Posterior cingulate gyrus (tissue), 11 donors: ENCODE measurements at places on chromosomes 13 and 19.
A peak's percentile ranks its signal among the peaks of the same experiment; 100 is the strongest.

GRCh38 chr19:52789440-52789839 is 2.8 kb upstream of the ZNF600 start:
- no peak for DNase-seq

DNA sequence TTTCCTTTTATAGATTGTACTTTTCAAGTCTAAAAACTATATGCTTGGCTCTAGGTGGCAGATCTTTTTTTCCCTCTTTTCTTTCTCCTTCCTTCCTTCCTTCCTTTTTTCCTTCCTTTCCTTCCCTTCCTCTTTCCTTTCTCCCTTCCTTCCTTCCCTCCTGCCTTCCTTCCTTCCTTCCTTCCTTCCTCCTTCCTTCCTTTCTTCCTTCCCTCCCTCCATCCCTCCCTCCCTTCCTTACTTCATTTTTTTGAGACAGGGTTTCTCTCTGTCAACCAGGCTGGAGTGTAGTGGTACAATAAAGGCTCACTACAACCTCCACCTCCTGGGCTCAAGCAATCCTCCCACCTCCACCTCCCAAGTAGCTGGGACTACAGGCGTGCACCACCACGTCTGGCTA is 48.1 kb downstream of the F2RL3 start:
- no peak for DNase-seq

DNA sequence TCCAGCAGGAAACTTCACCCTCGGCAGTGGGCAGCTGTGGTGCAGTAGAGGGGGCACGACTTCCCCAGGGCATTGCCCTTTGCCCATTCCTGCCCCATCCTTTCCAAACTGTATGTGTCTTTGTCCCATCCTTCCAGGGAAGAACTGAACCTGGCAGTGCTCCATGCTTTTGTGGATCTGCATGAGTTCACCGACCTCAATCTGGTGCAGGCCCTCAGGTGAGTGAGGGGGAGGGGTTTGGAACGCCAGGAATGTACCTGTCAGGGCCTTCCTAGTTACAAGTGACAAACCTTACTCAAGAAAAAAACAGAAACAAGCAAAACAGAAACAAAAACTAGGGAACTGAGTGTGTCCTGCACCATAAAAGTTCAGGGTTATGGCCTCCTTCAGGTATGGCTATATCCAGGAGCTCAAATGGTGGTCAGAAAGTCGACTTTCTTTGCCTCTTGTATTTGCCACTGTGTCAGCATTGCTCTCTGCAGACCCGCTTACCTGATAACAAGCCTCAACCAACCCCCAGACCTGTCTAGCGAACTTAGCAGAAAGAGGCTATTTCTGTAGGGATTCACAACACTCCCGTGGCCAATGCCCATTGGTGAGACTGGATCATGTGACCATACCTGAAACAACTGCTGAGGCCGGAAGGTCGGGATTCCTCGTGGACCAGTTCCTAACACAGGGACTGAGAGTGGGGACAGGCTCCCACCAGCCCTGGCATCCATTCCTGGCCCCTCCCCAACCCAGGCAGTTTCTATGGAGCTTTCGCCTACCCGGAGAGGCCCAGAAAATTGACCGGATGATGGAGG is 4.2 kb downstream of the CYTH2 start:
- no peak for DNase-seq

GRCh38 chr19:43789029-43789428 is 8.3 kb upstream of the KCNN4 start:
- DNase-seq: no peak

DNA sequence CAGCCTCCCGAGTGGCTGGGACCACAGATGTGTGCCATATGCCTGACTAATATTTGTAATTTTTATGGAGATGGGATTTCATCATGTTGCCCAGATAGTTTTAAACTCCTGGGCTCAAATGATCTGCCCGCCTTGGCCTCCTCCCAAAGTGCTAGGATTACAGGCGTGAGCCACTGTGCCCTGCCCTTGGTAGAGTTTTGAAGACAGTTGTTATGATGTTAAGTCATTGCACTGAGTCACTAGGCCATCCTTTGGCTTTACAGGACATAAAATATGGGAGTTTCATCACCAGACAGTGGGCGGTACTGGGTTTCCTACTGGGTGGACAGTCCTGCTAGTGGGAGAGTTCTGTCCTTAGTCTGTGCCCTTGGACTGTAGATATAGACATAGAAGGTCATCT is 282.5 kb downstream of the ATP8A2 start:
- DNase-seq: no peak

DNA sequence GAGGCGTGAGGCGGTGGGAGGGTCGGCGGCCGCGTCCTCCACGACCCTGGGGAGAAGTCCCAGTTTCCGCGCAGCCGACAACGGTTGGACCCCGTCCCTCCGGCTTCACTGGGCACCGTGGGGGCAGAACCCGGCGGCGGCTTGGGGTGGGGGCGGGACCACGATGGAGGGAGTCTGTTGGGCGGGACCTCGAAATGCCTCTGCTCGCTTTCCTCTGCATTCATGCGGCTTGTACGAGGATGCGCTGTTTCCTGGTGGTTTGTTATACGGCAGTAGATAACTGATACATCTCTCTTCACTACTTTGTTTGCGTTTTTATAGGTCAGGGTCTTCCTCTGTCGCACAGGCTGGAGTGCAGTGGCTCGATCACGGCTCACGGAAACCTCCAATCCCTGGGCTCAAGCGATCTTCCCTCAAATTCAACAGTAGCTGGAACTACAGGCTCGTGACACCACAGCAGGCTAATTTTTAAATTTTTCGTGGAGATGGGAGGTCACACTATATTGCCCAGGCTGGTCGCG is 24.6 kb upstream of the ZNF846 start:
- DNase-seq: peak; percentile 39
